ENCODE measurements at places on chromosomes 1 and 21. TPM values are rescaled to one million over a fixed set of nuclear protein-coding genes. Genes with fewer than 3 reads are reported as not detected.

The TMEM201 gene
- total RNA-seq = 35.9 TPM

The TSPAN1 gene
- not detected for total RNA-seq

The PIK3R3 gene
- total RNA-seq = 3.2 TPM

The MSH4 gene
- 0.33 TPM for total RNA-seq

The CMPK1 gene
- total RNA-seq = 107 TPM

DNA sequence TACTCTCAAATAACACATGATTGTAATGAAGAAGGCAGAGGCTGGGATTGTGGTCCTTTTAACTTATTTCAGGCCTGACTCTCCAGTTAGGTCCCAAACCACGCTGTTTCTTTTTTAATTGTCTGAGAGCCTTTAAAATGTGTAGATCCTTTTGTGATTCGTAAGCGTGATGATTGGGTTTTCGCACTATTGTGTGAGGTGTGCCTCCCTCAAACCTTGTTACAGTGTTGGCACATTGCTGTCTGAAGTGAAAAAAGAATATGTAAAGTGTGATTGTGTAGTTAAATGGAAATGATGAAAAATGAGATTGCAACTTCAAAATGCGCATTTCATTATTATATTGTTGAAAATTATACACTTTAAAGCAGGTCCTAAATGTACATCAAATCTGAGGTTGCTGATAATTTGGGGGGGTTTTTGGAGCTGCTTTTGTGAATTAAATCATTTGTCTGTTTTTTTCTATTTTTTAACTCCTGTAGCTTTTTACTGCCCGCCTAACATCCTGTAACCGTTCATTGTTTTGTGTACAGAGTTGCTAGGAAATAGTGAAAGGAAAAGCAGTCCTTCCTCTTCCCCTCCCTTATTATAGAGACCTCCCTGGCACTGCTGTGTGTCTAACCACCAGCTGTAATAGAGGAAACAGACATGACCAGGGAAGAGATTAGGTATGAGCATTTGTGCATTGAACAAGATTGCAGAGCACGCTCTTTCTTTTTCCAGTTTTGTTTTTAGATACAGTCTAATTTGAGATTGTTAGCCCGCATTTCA lies 43.3 kb downstream of the IARS2 start:
- H3K4me3 ChIP-seq = peak overlapping the region; percentile 15
- H3K27ac ChIP-seq = peak overlapping the region; percentile 63

DNA sequence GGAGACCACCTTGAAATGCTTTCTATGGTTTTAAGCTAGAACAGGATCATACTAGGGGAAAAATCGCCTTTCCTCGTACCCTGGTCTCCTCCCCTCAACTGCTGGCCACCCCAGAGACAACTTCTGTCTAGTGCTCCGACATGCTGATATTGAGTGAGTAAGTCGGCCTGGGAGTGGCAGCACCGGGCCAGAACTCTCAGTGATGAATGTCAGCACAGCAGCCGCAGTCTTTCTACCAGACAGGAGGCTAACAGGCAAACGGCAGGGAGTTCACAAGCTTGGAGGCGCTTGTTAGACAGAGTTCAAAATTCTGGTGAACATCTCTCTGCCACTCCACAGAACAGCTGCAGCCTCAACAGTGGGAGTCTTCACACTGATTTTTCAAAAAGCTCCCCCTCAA lies 716.9 kb downstream of the ADGRL2 start:
- no peak for DNase-seq
- no peaks in the 10 kb centered on the region for H3K4me1 ChIP-seq
- no peak overlapping the region for H3K27ac ChIP-seq
- no peaks in the 10 kb centered on the region for H3K27me3 ChIP-seq
- H3K4me3 ChIP-seq = no peak overlapping the region

- H3K4me1 ChIP-seq = peaks cover 7% of the 10 kb centered on the region
- H3K36me3 ChIP-seq = peaks cover 14% of the 10 kb centered on the region
- H3K27ac ChIP-seq = peak overlapping the region; percentile 11
Observed at GRCh38 chr1:118985640-118986554, 2.2 kb downstream of the TBX15 start.

DNA sequence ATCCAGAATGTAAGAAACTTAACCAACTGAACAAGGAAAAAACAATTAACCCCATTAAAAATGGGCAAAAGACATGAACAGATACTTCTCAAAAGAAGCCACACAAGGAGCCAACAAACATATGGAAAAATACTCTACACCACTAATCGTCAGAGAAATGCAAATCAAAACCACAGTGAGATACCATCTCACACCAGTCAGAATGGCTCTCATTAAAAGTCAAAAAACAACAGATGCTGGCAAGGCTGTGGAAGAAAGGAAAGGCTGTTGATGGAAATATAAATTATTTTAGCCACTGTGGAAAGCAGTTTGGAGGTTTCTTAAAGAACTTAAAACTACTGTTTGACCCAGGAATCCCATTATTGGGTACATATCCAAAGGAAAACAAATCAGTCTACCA lies 51.2 kb downstream of the RGS4 start:
- no peaks in the 10 kb centered on the region for H3K4me1 ChIP-seq
- no peak overlapping the region for H3K27ac ChIP-seq
- DNase-seq = no peak
- H3K36me3 ChIP-seq = no peaks in the 10 kb centered on the region
- H3K4me3 ChIP-seq = no peak overlapping the region

DNA sequence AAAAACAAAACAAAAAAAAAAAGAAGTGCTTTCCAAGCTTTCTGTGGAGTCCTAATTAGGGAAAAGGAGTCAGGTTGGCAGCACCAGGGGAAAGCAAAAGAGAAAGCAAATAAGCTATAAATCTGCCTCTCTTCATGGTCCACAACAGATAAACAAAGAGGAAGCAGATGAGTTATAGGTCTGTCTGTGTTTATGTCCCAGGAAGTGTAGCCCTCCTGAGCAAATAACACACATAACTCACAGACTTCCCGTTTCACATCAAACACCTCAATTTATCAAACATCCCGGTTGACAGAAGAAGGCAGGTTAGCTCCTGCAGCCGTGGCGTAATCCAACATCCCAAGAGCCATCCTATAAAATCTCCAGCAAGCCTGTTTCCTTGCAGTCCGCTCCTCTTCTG lies 5.6 kb upstream of the SLC2A5 start:
- H3K4me3 ChIP-seq = peak overlapping the region; percentile 8
- no peak overlapping the region for H3K27ac ChIP-seq
- DNase-seq = no peak
- H3K27me3 ChIP-seq = peaks cover 17% of the 10 kb centered on the region
- no peaks in the 10 kb centered on the region for H3K36me3 ChIP-seq
- peaks cover 40% of the 10 kb centered on the region for H3K4me1 ChIP-seq

- H3K4me3 ChIP-seq = peak overlapping the region; percentile 80
- H3K4me1 ChIP-seq = peaks cover 81% of the 10 kb centered on the region
- H3K27ac ChIP-seq = peak overlapping the region; percentile 86
- H3K36me3 ChIP-seq = peaks cover 16% of the 10 kb centered on the region
Observed at GRCh38 chr1:32988665-32989064, 24.1 kb upstream of the RNF19B start.

GRCh38 chr1:159829822-159830465 lies 3.3 kb downstream of the SLAMF8 start:
- no peak for DNase-seq
- H3K4me3 ChIP-seq = no peak overlapping the region
- H3K36me3 ChIP-seq = no peaks in the 10 kb centered on the region
- no peak overlapping the region for H3K27ac ChIP-seq

- H3K4me3 ChIP-seq = no peak overlapping the region
- H3K27ac ChIP-seq = no peak overlapping the region
- H3K27me3 ChIP-seq = peaks cover 2% of the 10 kb centered on the region
Observed at GRCh38 chr1:233707153-233707879, 93.4 kb downstream of the KCNK1 start.

DNA sequence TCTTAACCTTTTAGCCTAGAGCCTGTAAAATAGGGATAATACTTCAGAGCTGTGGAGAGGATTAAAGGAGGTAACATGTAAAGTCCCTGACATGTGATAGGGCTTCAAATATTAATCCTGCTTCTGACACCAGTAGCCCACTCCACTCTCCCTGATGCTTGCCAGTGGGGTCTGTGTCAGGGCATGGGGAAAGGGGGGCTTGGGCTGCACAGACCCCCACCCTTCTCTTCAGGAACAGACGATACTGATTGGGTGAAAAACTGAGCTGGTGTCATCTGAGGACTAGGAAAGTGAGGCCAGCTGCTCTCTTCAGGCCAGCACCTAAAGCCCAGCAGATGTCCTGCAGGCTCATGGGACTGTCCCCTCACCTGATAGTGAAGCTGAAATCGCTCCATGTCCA lies 27.0 kb upstream of the MEF2D start:
- H3K4me1 ChIP-seq = peaks cover 29% of the 10 kb centered on the region
- no peaks in the 10 kb centered on the region for H3K27me3 ChIP-seq
- peaks cover 10% of the 10 kb centered on the region for H3K36me3 ChIP-seq
- DNase-seq = no peak
- H3K27ac ChIP-seq = no peak overlapping the region
- no peak overlapping the region for H3K4me3 ChIP-seq

DNA sequence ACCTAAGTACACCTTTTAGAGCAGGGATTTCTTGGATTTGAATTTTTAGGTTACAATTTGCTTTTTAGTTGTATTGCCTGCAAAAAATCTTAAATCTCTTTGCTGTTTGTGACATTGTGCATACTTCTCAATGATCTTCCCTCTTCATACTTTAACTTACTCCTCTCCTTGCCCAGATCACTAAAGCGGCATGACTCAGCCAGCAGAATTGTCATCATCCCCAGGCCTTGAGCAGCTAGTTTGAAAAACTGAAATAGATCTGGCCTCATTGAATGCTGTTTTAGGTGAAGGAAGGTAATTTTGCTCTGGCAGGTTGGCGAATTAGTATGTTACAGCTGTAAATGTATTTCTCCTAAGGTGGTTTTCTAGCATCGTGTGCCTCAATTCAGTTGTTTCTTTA lies 145.9 kb downstream of the RYR2 start:
- no peak overlapping the region for H3K4me3 ChIP-seq
- H3K4me1 ChIP-seq = no peaks in the 10 kb centered on the region
- no peaks in the 10 kb centered on the region for H3K36me3 ChIP-seq
- H3K27ac ChIP-seq = no peak overlapping the region
- no peaks in the 10 kb centered on the region for H3K27me3 ChIP-seq

DNA sequence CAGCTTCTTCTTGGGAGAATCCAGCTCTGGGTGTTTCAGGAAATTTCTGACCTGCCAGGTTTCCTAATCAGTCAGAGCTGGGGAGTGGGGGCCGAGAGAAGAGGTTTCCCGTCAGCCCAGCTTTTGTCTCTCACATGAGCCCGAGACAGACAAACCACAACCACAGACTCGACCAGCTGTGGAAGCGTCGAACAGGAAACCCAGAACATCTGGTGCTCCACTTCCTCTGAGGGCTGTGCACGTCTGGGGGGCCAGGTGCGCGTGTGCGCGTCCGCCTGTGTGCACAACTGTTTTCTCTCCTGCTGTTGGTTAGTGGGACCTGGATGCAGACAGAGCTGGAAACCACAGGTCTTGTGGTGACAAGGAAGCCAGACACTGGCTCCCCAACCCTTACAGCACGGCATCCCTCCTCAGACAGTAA lies 113.0 kb upstream of the SLC25A33 start:
- DNase-seq = peak; percentile 94
- H3K4me1 ChIP-seq = peaks cover 51% of the 10 kb centered on the region
- peak overlapping the region; percentile 72 for H3K27ac ChIP-seq

DNA sequence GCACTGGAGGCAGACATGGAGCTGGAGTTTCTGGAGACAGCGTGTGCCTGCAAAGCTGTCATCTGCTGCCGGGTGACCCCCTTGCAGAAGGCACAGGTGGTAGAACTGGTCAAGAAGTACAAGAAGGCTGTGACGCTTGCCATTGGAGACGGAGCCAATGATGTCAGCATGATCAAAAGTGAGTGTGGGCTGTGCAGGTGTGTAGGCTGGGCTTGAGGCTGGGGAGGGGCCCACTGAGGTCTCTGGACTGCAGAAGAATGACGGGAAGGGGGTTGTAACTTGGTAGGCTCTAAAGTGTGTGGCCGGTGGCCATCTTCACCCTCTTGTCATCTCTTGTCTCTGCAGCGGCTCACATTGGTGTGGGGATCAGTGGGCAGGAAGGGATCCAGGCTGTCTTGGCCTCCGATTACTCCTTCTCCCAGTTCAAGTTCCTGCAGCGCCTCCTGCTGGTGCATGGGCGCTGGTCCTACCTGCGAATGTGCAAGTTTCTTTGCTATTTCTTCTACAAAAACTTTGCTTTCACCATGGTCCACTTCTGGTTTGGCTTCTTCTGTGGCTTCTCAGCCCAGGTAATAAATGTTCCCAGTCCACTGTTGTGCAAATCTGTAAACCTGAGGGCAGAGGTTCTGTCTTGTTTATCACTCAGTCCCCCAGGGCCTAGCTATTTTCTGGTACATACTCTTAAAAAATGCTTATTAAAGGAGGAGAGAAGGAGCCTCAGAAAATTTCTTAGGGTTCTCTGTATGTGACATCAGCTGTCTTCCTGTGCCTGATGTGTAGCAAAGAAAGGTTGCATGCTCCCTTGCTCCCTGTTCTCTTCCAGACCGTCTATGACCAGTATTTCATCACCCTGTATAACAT lies 19.9 kb downstream of the ATP8B2 start:
- no peaks in the 10 kb centered on the region for H3K27me3 ChIP-seq
- H3K27ac ChIP-seq = no peak overlapping the region
- H3K4me3 ChIP-seq = peak overlapping the region; percentile 64

- no peaks in the 10 kb centered on the region for H3K4me1 ChIP-seq
- peaks cover 15% of the 10 kb centered on the region for H3K27me3 ChIP-seq
- no peak overlapping the region for H3K4me3 ChIP-seq
Observed at GRCh38 chr1:38073534-38074301, 27.1 kb upstream of the POU3F1 start.

- peak overlapping the region; percentile 40 for H3K4me3 ChIP-seq
- peak overlapping the region; percentile 89 for H3K27ac ChIP-seq
- H3K36me3 ChIP-seq = peaks cover 44% of the 10 kb centered on the region
Observed at GRCh38 chr1:27418326-27419185, 26.1 kb downstream of the GPR3 start.

GRCh38 chr1:81157686-81158085 lies 643.0 kb upstream of the ADGRL2 start:
- no peak overlapping the region for H3K27ac ChIP-seq
- no peaks in the 10 kb centered on the region for H3K27me3 ChIP-seq
- no peaks in the 10 kb centered on the region for H3K4me1 ChIP-seq
- no peak overlapping the region for H3K4me3 ChIP-seq
- DNase-seq = no peak
- no peaks in the 10 kb centered on the region for H3K36me3 ChIP-seq

DNA sequence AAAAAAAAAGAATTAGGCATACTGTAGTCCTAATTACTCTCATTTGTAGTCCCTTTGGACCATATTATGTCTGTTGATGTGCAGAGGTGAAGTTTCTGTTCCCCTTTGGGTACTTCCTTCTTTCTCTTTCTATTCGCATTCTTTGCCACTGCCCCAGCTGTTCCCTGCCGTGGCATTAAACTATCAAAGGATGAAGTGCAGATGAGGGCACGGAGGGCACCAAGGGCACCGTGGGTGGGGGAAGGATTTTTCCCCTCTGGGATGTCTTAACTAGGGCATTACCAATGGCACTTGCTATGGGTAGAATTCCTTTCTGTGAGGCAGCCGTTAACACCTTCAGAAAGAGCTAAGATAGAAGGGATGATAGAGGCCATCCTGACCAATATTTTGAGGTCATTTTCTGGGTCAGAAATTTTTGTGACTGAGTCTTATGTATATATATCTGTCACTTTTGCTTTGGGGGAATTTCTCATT lies 4.9 kb upstream of the MAPKAPK2 start:
- peaks cover 37% of the 10 kb centered on the region for H3K4me1 ChIP-seq
- peak; percentile 70 for DNase-seq
- no peaks in the 10 kb centered on the region for H3K36me3 ChIP-seq
- peak overlapping the region; percentile 39 for H3K4me3 ChIP-seq

- peaks cover 28% of the 10 kb centered on the region for H3K4me1 ChIP-seq
- H3K27me3 ChIP-seq = peaks cover 81% of the 10 kb centered on the region
- no peak for DNase-seq
- peak overlapping the region; percentile 15 for H3K27ac ChIP-seq
- no peaks in the 10 kb centered on the region for H3K36me3 ChIP-seq
- no peak overlapping the region for H3K4me3 ChIP-seq
Observed at GRCh38 chr1:180233191-180234011, 3.3 kb downstream of the LHX4 start.
